ENCODE measurements at places on chromosomes 3 and 15. TPM values are rescaled to one million over a fixed set of nuclear protein-coding genes. Genes with fewer than 3 reads are reported as not detected.

Gene THBS1
- total RNA-seq: 3.2 TPM

GRCh38 chr3:64571982-64572381, 115.8 kb downstream of the ADAMTS9 start:
- no peak for DNase-seq
- no peaks in the 10 kb centered on the region for H3K27me3 ChIP-seq
- H3K4me1 ChIP-seq: no peaks in the 10 kb centered on the region
- no peak overlapping the region for H3K4me3 ChIP-seq
- H3K27ac ChIP-seq: no peak overlapping the region

GRCh38 chr3:161069511-161070251, 35.5 kb downstream of the B3GALNT1 start:
- H3K4me1 ChIP-seq: peaks cover 48% of the 10 kb centered on the region
- no peak for DNase-seq
- no peak overlapping the region for H3K27ac ChIP-seq
- no peaks in the 10 kb centered on the region for H3K27me3 ChIP-seq
- no peaks in the 10 kb centered on the region for H3K36me3 ChIP-seq

DNA sequence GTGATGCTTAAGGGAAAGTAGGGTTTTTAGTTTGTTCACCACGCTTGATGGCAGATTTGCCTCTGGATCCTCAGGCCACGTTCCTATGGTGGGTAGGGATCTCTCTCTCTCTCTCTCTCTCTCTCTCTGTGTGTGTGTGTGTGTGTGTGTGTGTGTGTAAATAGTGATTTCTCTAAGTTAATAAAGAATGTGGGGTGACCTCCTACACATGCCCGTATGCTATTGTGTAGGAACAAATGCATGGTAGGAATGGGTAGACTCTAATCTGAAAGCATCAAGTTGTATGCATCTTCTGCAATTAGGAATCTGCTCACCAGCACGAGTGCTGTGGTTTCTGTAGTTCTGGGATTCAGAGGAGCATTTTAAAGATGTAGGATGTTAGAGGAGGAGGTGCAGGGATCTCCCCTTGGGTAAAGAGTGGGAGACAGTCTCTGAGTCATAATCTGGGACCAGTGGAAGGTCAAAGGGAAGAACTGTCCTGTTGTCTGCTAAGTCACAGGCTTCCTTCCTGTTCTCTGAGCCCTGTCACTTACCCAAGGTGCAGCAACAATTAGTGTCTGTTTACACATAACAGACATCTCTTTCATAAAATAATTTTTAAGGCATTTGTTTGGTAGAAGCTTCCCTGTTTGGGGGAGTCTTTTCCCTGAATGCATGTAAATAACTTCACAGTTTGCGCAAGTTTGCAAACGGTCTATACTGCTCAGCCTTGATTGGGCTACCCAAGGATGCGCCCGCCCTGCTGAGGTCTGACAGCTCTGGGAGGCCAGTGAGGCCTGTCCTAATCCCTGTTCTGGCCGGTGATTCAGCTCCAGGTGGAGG, 139.8 kb downstream of the IGF1R start:
- H3K4me3 ChIP-seq: no peak overlapping the region
- H3K4me1 ChIP-seq: peaks cover 39% of the 10 kb centered on the region
- peaks cover 2% of the 10 kb centered on the region for H3K27me3 ChIP-seq

GRCh38 chr3:44198284-44199269, 43.1 kb upstream of the TOPAZ1 start:
- H3K27me3 ChIP-seq: peaks cover 7% of the 10 kb centered on the region
- H3K36me3 ChIP-seq: no peaks in the 10 kb centered on the region
- H3K4me1 ChIP-seq: no peaks in the 10 kb centered on the region
- peak; percentile 49 for DNase-seq

All from activated T-helper 1 cell treated with anti-CD3 and anti-CD28 coated beads, Interleukin-12 subunit alpha, Interleukin-12 subunit beta, Interleukin-2, Interleukin-4 antibody, amounts not matched to agents 30 ng/mL and 10 ng/mL and 1 ng/mL, durations not matched to agents 14 hours and 24 hours and 36 hours (primary cell).